ENCODE measurements at places on chromosomes 5 and 9.

- H3K36me3 ChIP-seq = no peaks in the 10 kb centered on the region
- H3K27me3 ChIP-seq = no peaks in the 10 kb centered on the region
- no peaks in the 10 kb centered on the region for H3K4me1 ChIP-seq
- no peak for DNase-seq
These were observed 661.8 kb downstream of the DTWD2 start for GRCh38 chr5:118326481-118327045.

- H3K36me3 ChIP-seq = peaks cover 11% of the 10 kb centered on the region
- H3K27ac ChIP-seq = no peak overlapping the region
- DNase-seq = peak; percentile 65
- H3K4me3 ChIP-seq = no peak overlapping the region
- no peaks in the 10 kb centered on the region for H3K27me3 ChIP-seq
- peaks cover 2% of the 10 kb centered on the region for H3K4me1 ChIP-seq
These were observed 10.0 kb downstream of the S1PR3 start for GRCh38 chr9:89000973-89001916.

DNA sequence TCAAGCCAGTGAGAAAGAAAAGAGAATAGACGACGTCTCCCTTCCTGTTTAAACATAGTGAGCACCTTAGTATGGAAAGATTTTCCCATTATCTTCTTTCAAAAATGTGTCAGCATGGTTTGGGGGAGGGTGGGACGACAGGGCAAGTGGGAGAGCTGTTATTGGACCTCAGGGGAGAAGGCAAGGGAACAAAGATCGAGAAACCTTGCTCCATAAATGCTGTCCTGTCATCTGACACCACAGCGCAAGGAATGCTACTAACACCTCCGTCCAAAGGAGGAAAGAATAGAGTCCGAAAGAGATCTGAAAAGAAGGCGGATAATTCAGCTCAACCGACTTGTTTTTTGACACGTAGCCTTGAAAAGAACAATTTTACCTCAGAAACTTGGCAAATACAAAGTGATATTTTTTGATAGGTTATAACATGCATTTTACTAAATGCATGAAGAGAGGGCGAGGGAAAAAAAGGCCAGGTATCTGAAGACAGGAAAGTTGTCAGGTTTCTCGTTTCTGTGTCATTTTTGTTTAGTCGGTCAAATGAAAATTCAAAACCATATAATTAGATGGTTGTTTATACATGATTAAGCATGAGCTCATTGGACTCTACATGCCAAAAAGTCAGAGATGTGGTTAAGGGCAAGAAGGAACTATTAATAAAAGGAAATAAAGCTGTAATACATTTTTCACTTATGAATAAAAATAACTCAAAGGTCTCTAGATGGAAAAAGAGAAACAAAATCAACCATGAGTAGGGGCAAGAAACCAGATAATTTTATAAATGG is 155.7 kb downstream of the GLIS3 start:
- DNase-seq = no peak
- H3K4me3 ChIP-seq = no peak overlapping the region

GRCh38 chr9:108913391-108913790 is 20.5 kb downstream of the ELP1 start:
- no peak overlapping the region for H3K4me3 ChIP-seq
- H3K27ac ChIP-seq = no peak overlapping the region
- H3K36me3 ChIP-seq = peaks cover 59% of the 10 kb centered on the region
- H3K4me1 ChIP-seq = peaks cover 8% of the 10 kb centered on the region

DNA sequence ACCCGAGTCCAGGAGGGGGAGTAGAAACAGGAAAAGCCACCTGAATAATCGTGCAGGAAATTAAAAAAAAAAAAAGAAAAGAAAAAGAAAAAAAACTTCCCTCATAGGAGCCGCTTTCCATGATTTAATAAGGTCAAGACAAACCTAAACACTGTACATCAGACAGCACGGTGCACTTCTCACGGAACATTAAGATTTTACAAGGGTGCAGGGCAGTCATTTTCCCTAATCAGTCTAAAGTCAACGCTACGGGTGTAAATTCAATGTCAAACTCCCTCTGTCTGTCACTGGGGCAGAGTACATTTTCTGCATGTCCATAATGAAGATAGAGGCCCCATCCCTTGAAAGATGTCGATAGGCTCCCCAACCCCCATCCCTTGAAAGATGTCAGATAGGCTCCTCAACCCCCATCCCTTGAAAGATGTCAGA is 139.7 kb downstream of the TSSK1B start:
- no peak overlapping the region for H3K27ac ChIP-seq
- peak overlapping the region; percentile 86 for H3K4me3 ChIP-seq
- H3K4me1 ChIP-seq = peaks cover 22% of the 10 kb centered on the region
- peaks cover 64% of the 10 kb centered on the region for H3K27me3 ChIP-seq
- DNase-seq = no peak

DNA sequence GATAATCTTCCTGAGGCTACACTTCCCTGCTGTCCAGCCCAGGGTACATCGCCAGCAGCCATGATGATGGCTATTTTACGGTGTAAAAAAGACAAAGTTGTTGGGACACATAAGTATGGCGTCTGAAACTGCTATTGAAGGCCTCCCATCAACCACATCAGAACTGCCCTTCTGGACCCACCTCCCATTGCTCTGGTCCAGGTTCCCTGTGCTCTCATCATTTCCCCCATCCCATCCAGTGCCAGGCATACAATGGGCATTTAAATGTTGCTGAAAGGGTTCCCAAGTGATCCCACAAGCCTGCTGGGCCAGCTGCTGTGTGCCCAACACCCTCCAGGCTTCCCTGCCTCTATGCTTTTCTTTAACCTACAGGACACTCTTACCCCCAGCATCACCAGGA is 10.6 kb downstream of the IL9 start:
- peaks cover 25% of the 10 kb centered on the region for H3K27me3 ChIP-seq
- peaks cover 5% of the 10 kb centered on the region for H3K4me1 ChIP-seq
- H3K27ac ChIP-seq = no peak overlapping the region
- no peak for DNase-seq
- H3K4me3 ChIP-seq = no peak overlapping the region
- H3K36me3 ChIP-seq = no peaks in the 10 kb centered on the region

All from activated T-helper 2 cell treated with anti-CD3 and anti-CD28 coated beads, Interferon-gamma antibody, Interleukin-2, Interleukin-4, amounts not matched to agents 10 μg/mL and 5 μg/mL and 100 μg/mL, durations not matched to agents 14 hours and 24 hours and 36 hours (primary cell).